ENCODE measurements at places on chromosomes 1 and 21. TPM values are rescaled to one million over a fixed set of nuclear protein-coding genes. Genes with fewer than 3 reads are reported as not detected.

GRCh38 chr1:44037154-44037553, 5.9 kb upstream of the SLC6A9 start:
- no peak for DNase-seq

Gene TAF13
- polyA plus RNA-seq, result 27.9 TPM

GRCh38 chr1:1212780-1213344, 1.1 kb downstream of the TNFRSF4 start:
- no peak for DNase-seq

Gene TSPEAR
- polyA plus RNA-seq, result 3.1 TPM

GRCh38 chr1:246595146-246595545, 28.9 kb downstream of the CNST start:
- no peak for DNase-seq

GRCh38 chr1:57599236-57599994, 175.6 kb upstream of the DAB1 start:
- peak; percentile 72 for DNase-seq

DNA sequence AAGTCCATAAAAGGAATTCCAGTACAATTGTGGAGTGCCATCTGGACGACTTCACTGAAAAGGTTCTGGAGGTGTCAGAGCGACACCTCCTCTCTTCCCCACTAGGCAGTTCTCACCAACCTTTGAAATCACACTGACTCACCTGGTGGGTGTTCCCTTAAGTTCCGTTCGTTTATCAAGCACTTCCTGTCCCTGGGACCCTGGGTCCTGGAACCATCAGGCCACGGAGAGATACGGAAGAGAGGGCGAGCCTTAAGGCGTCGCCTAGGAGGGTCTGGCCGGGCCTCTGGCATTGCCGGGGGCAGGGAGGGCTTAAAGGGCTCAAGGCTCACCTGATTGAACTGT, 317 bp downstream of the SPAG17 start:
- DNase-seq, result no peak

DNA sequence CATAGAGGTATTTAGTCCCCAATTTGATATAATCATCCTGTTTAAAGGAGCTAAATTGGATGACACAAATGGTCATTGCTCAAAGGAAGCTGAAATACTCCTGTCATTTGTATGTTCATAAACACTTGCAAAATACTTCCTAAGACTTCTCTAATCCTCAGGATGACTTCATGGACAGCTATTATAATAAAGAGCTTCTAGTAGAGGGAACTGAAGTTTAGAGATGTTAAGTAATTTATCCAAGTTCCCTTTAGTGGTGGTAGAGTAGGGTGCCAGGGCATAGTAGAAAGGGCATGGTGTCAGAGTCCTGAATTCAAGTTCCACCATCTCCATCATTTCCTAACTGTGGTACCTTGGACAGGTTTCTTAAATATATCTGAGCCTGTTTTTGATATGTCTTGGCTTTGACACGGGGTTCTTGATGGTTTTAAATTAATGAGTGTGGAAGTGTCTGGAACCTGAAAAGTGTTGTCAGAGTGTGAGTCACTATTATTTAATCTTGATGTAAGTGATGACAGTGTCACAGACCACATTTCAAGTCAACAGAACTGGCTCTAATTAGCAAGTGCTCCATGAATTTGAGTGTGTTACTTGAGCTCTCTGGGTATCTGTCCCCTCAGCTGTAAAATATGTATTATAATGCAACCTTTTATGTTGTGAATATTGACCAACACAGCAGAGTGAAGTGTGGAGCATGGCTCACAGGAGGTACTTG, 12.1 kb upstream of the GBP6 start:
- no peak for DNase-seq

DNA sequence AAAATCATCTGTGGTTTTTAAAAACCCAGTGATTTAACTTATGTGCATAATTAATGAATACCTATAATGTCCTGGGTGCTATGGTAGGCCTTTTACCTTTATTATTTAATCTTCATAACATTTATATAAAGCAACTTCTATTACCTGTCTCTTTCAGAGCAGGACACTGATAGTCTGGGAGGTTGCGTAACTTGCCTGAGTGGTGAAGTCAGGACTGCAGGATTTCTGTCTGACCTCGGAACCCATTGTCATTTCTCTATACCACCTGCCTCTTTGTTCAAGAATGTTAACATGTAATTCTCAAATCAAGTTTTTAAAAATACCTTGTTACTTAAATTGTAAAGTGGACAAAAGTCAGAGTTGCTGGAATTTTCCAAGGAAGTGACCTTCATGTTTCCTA, 41.0 kb upstream of the BACH1 start:
- DNase-seq, result no peak

Gene PSRC1
- 41.0 TPM for polyA plus RNA-seq

Gene KRTAP11-1
- polyA plus RNA-seq, result not detected
